ENCODE measurements at places on chromosomes 2 and 18.

- DNase-seq, result no peak
Measured at GRCh38 chr18:6010284-6010683, 115.0 kb upstream of the TMEM200C start.

DNA sequence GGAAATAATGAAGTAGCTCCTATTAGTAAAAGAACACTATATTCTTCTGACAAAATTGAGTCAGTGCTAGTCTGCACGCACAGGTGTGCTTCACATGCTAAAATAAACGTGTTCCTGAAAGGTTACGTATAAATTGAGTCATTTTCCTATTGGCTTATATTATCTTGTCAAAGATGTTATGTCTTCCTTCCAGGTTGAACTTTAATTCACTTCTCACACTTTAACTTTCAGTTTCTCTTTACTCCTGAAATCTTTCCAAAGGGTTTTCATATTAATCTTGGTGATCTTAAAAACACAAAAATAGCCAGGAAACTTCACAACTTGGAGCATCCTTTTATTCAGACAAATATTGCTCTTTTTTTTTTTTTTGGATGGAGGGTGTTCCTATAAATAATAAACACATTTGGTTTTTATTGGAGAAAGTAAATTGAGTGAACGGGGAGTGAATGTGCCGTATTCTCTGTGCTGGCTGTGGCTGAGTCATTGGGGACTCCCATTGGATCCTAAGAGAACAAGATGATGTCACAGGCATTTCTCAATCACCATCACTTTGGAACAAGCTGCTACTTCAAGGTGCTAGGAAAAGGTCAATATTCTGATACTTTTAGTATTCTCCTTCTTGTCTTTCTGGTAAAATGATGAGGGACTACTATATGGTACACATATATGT is 150.2 kb upstream of the SPATS2L start:
- no peak for DNase-seq

- DNase-seq, result no peak
Measured at GRCh38 chr2:217407362-217407761, 547.5 kb upstream of the TNP1 start.

DNA sequence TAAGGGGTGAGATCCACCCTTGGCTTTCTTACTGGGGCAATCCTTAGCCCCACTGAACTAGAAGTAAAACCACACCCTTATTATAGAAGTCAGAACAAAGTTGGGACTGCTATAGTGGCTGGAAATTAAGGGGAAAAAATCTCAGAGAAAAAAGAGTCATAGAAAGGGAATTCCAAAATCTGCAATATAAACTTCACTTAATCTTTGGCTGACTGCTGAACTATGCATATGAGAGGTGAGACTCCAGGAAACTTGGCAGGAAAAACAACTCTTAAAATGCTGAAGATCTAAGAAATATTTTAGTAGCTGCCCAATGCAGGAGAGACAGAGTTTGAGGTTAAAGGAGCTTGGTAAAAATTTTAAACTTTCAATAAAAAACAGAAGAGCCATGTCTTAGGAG is 201.8 kb upstream of the FN1 start:
- DNase-seq, result no peak

DNA sequence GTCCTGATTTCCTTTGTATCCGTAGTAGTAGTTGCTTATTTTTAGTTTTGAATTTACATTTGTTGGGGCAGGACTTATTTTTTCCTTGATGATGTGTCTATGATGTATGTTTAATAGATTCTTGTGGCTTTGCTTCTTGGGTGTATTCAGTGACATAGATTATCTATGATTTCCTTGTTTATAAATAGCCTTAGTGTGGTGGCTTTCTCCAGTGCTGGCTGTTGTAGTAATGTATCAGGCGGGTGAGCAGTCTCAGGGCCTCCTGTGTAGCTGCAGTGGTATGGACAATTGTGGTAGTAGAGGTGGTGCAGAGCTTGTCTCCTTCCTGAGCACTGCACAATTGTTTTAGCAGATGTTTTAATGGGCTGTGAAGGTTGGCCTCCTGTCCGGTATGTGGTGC is 60.5 kb downstream of the SMCHD1 start:
- DNase-seq, result no peak

GRCh38 chr2:32231959-32232358 is 32.7 kb downstream of the NLRC4 start:
- DNase-seq, result no peak

DNA sequence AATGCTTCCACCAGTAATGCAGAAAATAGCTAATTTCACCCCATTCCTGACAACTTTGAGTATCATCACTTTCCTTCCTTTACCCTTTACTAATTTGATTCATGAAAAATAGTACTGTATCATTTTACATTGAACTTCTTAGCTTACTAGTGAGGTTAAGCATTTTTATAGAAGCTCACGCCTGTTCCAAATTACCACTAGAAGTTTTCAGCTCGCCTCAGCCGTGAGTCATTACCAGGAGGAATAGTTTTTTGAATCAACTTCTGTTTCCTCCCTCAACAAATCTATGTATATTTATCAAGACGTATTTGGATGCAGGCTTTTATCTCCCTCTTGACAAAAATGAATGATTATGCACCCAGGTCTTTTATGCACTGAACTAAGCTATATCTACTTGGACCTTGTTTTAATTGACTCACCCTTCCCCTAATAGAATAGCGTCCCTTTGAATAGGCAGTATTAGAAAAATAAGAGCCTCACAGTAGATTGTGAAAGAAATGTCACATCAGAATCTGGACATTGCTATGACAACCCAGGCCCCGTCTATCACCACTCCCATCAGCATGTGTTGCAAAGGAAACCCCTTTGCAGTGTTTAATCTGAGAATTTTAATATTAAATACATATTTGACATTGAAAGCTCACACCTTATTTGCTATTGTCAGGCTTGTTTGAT is 207.4 kb upstream of the NRP2 start:
- DNase-seq, result no peak

DNA sequence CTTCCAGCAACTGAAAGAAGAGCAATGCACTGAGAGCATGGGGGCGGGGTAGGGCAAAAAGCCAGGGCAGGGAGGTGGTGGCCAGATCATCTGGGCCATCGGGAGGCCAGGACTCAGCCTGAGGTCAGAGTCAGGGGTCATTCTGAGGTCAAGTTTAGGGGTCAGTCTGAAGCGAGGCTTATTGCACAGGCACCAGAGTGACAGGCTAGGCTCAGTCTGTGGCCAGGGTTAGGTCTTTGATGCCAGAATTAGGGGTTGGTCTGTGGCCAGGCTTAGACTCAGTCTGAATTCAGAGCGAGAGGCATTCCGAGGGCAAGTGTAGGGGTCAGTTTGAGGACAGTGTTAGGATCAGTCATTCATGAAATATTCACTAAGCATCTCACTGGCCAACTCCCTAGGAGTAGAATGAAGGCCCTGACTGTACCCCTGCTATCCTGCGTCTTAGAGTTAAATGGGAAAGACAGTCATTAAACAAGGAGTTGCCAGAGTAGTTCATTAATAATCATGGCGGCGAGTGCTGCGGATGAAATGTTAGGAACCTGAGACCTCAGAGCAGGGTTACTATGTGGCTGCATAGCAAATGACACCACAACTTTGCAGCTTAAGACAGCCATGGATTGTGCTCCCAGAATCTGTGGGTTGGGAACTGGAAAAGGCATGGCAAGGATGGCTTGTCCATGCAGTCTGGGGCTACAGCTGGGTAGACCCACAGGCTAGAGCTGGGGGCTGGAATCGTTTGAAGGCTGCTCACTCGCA is 198.7 kb downstream of the CYP26B1 start:
- DNase-seq, result no peak

DNA sequence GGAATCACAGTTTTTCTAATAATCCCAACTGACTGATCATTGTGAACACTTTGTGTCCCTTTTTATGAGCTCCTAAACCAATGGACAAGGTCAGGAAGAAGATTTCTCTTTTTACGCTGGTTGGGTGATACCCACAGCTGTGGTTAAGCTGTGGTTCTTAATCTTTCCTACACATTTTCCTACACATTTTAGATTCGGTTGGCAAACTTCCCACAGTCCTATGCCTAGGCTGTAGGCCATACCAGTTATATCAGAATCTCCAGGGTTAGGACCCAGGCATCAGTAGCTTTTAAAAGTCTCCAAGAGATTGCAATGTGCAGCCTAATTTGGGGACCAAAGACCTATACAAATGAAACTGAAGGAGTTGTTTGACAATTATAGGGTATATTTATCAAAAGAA is 203.0 kb downstream of the SP3 start:
- no peak for DNase-seq

GRCh38 chr2:27096748-27097297 is 10.3 kb downstream of the KHK start:
- DNase-seq, result no peak

GRCh38 chr2:233161730-233162129 is 89.7 kb upstream of the ATG16L1 start:
- DNase-seq, result no peak

DNA sequence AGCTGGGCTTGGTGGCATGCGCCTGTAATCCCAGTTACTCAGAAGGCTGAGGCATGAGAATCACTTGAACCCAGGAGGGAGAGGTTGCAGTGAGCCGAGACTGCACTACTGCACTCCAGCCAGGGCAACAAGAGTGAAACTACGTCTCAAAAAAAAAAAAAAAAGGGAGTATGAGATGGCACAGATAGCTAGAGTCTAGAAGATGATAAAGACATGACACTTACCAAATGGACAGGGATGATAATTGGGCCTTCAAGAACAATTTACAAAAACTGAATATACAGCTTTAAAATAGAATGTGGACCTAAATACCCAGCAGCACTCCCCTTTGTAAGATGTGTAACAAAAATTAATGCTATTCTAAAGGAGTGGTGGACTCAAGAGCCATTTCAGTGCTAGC is 2.7 kb downstream of the METTL4 start:
- DNase-seq, result no peak

- DNase-seq, result no peak
Measured at GRCh38 chr18:46636040-46636630, 20.9 kb downstream of the LOXHD1 start.

- no peak for DNase-seq
Measured at GRCh38 chr2:15378148-15378908, 182.8 kb downstream of the NBAS start.

GRCh38 chr2:96470636-96471035 is 34.5 kb downstream of the NEURL3 start:
- DNase-seq, result peak; percentile 6

- no peak for DNase-seq
Measured at GRCh38 chr18:50374220-50374752, 560 bp upstream of the SKA1 start.

DNA sequence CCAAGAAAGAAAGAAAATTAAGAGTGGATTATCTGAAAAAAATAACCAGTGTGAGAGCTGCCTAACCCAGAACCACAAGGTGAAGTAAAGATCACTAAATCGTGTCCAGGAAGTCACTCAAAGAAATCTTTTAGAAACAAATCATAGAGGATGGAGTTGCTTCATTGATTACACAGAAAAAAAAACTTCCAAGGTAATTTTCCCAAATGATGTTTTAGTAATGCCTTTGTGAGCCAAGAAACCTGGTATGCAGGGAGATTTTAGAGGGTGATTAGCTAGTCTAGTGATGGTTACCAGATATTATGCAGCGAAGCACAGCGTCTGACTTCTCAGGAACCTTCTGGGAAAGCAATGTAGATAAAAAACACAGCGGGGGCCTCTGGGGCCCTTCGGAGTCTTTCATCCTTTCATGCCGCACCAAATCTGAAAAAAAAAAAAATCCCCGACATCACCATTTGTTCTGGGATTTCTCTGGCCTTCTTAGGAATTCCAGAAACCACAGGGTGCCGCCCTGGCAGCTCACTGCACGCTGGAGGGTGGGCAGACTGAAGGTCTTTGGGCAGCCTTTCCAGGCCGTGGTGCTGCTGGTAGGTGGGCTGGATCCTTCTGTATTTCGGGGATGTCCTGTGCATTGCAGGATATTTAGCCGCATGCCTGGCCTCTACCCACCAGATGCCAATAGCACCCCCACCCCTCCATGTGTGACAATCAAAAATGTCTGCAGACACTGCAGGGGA is 17.3 kb downstream of the ALPK2 start:
- no peak for DNase-seq

GRCh38 chr2:189613650-189614420 is 33.2 kb upstream of the SLC40A1 start:
- DNase-seq, result no peak

GRCh38 chr18:13647761-13648160 is 78.6 kb downstream of the FAM210A start:
- DNase-seq, result no peak

GRCh38 chr2:25252291-25253152 is 84.1 kb upstream of the POMC start:
- DNase-seq, result no peak

DNA sequence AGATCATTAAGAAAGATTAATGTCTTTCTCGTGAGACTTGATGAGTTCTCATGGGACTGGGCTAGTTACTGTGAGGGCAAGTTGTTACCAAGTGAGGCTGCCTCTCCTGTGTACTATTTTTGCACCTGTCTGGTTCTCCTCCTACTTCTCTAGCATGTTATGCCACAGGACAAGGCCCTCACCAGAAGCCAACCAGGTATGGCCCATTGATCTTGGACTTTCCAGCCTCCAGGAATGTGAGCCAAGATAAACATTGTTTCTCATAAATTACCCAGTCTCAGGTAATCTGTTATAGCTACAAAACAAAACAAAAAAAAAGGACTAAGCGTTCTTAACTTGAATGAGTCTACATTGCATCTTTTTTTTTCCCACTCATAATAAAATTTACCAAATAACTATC is 184.1 kb downstream of the CDH7 start:
- no peak for DNase-seq

- DNase-seq, result no peak
Measured at GRCh38 chr2:97348265-97348664, 235.3 kb downstream of the ANKRD36 start.

- no peak for DNase-seq
Measured at GRCh38 chr2:135931776-135932443, 53.5 kb downstream of the DARS1 start.

- DNase-seq, result no peak
Measured at GRCh38 chr2:172246649-172247048, 143.9 kb upstream of the DLX2 start.

DNA sequence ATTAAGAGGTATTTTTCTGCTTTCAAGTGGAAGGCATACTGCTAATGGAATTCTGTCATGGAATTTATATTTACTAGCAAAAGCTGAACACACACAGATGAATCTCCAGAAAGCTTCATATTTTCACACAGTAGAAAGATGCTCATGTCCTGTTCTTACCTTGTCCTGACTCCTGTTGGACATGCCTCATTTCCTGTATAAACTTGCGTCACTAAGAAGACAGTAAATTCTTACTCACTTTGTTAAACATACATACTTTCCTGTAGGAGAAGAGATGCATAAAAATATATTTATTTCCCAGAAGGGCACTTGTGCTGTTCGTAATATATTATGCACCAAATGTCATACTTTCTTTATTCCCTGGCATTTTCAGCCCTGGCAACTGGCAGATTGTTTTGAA is 238.3 kb upstream of the RASGRP3 start:
- DNase-seq, result no peak

- DNase-seq, result no peak
Measured at GRCh38 chr2:48694149-48694548, 61.4 kb downstream of the LHCGR start.
